HCEC 1CT (cell line): ENCODE measurements at places on chromosomes 7 and 10.

GRCh38 chr10:112247791-112248190 is 35.4 kb upstream of the TECTB start:
- DNase-seq = no peak

DNA sequence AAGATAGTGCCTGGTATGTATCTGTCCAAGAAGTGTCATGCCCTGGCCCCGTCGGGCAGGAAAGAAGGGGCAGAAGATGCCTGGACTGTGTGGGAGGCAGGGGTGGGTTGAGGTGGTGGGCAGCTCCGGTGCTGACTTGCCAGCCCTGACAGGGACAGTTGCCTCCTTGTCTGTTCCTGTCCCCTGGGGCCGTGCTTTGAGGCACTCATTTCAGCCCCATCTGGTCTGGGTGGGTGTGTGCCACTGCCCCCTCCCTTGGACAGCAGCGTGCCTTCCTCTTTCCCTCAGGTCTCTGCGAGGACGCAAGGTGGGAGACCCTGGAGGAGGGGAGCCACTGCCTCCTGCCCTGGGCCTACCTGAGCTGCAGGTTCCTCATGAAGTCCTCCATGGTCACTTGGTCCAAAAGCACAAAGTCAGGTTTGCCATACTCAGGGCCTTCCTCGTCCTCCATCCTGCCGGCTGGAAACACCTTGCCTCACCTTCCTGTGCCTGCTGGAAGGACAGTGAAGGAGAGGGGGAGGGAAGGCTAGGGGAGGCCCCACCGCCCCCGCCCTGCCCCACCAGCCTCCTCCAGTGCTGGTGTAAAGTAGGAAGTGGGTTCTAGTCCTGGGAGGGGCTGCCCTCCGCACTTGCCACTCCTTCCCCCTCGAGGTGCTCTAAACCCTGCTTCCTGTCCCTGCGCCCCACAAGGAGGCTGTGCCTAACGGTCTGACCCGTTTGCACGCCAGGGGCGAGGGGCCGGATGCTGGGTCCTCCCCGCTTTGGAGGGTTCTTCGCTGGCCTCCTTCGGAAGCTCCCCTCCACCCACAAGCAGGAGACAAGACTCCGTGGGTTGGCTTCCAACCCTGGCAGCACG is at the start of gene MYO1G:
TSS of gene MYO1G (minus strand) at position 505 of the 856 bp plus-strand sequence. CDS start at position 451, 54 bp downstream.
- no peak for DNase-seq

- no peak for DNase-seq
Measured at GRCh38 chr7:80241671-80242070, 107.0 kb downstream of the GNAI1 start.

GRCh38 chr10:130027716-130028464 is 63.8 kb upstream of the EBF3 start:
- no peak for DNase-seq

DNA sequence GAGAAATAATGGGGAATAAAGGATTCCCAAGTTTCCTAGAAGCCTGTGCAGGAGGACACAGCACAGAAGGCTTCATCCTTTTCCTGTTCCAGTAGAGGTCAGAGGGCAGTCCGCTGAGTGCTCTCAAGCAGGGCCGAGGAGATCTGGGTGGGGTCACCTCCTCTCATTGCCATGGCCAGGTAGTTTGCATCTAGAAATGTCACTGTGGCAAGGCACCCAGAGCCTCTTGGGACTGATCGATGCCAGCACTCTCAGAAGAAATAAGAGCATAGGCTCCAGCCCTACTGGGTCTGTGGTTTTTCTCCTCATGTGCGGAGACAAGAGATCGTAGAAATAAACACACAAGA is 7.9 kb downstream of the NUB1 start:
- no peak for DNase-seq

DNA sequence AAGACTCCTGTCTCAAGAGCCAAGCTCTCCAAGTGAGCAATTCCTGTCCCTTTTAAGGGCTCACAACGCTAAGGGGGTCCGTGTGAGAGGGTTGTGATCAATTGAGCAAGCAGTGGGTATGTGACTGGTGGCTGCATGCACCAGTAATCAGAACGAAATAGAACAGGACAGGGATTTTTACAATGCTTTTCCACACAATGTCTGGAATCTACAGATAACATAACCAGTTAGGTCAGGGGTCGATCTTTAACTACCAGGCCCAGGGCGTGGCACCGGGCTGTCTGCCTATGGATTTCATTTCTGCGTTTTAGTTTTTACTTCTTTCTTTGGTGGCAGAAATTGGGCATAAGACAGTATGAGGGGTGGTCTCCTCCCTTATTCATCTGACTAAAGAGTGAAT is 54.9 kb upstream of the SP4 start:
- no peak for DNase-seq
